Posterior vena cava (tissue), 2 donors: ENCODE measurements at places on chromosomes 11 and 22. TPM values are rescaled to one million over a fixed set of nuclear protein-coding genes. Genes with fewer than 3 reads are reported as not detected.

NCAM1 gene
- total RNA-seq = 134 TPM

OR8G5 gene
- not detected for total RNA-seq

SCGB1A1 gene
- not detected for total RNA-seq

PRAME gene
- not detected for total RNA-seq

CABP4 gene
- total RNA-seq = 2.2 TPM

BBOX1 gene
- not detected for total RNA-seq

EXPH5 gene
- total RNA-seq = 1.3 TPM

ACR gene
- total RNA-seq = 0.65 TPM

ARHGAP20 gene
- total RNA-seq = 8.6 TPM

SMIM35 gene
- not detected for total RNA-seq

ARRB1 gene
- 42.3 TPM for total RNA-seq

ANO3 gene
- 2.9 TPM for total RNA-seq

TXNRD2 gene
- total RNA-seq = 13.9 TPM

SLC22A8 gene
- total RNA-seq = not detected

C22orf31 gene
- not detected for total RNA-seq

MMP11 gene
- total RNA-seq = 5.8 TPM

NR1H3 gene
- total RNA-seq = 24.8 TPM

DGCR8 gene
- 24.3 TPM for total RNA-seq

OR51B4 gene
- 0.46 TPM for total RNA-seq

APOA5 gene
- not detected for total RNA-seq

OTOG gene
- total RNA-seq = not detected

BDNF gene
- total RNA-seq = 35.7 TPM

CEP126 gene
- total RNA-seq = 9.5 TPM

OR51B5 gene
- 0.29 TPM for total RNA-seq

C11orf91 gene
- total RNA-seq = 2.2 TPM

LMO1 gene
- total RNA-seq = not detected

ADM2 gene
- 0.14 TPM for total RNA-seq

FOLH1 gene
- 2.5 TPM for total RNA-seq

OR52I1 gene
- not detected for total RNA-seq

SYCE3 gene
- not detected for total RNA-seq

KIF18A gene
- 1.7 TPM for total RNA-seq

BRSK2 gene
- total RNA-seq = 1.0 TPM

LRP4 gene
- 10.1 TPM for total RNA-seq

CCDC179 gene
- total RNA-seq = not detected

CBX7 gene
- 55.8 TPM for total RNA-seq

PIH1D2 gene
- 0.86 TPM for total RNA-seq

C11orf52 gene
- total RNA-seq = 1.7 TPM

RBM4B gene
- total RNA-seq = 9.0 TPM

CADM1 gene
- total RNA-seq = 5.5 TPM

UBQLNL gene
- total RNA-seq = 0.32 TPM

HTR3A gene
- not detected for total RNA-seq

C11orf98 gene
- 27.4 TPM for total RNA-seq

MYOD1 gene
- total RNA-seq = not detected

SLC25A18 gene
- 0.76 TPM for total RNA-seq
